Natural killer cell treated with Interleukin-12 subunit alpha and Interleukin-12 subunit beta and Interleukin-15 and Interleukin-18, amount 100 ng/mL, for 72 hours (primary cell): ENCODE measurements at places on chromosomes 12 and 14.

DNA sequence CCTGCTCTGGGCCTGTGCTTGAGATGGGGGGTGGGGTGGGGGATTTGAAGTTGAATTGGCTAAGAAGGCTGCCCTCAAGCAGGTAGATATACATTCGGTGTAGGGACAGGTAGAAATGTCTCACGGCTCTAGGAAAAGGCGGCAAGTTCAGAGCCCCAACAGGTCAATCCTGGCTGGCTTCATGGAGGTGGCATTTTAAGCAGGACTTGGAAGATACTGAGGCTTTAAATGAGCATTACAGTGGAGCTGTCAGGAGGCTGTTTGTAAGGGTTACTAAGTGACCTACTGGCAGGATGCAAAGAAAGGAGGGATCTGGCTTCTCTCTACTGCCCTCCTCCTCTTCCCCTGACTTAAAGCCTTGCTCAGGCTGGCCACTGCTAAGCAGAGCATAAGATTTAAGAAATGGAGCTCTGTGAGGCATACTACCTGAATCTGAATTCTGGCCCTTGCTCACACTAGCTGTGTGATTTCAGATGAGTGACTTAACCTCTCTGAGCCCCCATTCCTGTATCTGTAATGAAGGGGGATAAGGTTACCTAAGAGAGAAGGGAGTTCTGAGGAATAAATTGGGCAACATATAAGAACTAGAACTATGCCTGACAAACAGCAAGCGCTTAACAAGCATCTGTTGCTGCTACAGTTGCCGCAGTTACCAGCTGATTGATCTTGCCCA lies 61.6 kb downstream of the SLC24A4 start:
- DNase-seq, result no peak

GRCh38 chr14:92613008-92613658 lies 99.6 kb downstream of the RIN3 start:
- no peak for DNase-seq

- no peak for DNase-seq
These were observed 33.0 kb downstream of the RASSF9 start for GRCh38 chr12:85803231-85803630.

DNA sequence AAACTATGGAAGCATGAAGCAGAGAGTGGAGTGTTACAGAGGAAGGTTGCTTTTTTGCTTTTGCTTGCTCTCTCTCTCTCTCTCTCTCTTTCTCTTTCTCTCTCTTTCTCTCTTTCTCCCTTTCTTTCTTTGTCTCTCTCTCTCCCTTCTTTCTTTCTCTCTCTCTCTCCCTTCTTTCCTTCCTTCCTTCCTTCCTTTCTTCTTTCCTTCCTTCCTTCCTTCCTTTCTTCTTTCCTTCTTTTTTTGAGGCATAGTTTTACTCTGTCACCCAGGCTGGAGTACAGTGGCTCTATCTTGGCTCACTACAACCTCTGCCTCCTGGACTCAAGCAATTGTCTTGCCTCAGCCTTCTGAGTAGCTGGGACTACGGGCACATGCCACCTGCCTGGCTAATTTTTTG lies 7.6 kb downstream of the ARHGDIB start:
- no peak for DNase-seq

DNA sequence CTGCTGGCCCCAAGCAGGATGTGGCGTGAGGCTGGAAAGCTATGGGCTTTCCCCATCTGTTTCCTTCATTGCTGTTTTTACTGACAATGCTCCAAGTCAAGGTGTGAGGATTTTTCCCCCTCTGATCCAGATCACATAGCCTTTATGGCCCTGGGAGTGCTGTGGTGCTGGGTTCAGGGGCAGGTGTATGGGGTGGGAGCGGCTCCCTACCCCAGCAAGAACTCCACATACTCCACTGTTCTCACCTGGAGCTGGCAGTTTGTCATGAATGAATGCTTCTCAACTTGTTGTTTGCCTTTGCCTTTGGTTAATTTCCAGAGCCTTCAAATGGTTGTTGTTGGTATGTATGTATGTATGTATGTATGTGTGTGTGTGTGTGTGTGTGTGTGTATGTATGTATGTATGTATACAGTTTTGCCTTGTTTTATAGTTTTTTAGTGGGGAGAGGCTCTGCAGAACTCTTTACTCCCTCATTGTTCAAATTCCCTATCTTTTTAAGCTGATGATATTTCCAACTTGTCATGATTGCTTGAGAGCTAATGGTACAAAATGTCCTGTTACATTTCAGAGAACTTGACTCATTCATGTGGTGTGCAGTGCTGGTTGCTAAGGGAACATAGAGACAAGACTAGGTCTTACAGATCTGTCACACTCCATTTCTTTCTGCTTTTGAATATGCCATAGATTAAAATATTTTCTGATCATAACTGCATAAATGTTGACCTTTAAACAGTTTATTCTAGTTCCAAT lies 36.6 kb upstream of the ASPG start:
- no peak for DNase-seq

DNA sequence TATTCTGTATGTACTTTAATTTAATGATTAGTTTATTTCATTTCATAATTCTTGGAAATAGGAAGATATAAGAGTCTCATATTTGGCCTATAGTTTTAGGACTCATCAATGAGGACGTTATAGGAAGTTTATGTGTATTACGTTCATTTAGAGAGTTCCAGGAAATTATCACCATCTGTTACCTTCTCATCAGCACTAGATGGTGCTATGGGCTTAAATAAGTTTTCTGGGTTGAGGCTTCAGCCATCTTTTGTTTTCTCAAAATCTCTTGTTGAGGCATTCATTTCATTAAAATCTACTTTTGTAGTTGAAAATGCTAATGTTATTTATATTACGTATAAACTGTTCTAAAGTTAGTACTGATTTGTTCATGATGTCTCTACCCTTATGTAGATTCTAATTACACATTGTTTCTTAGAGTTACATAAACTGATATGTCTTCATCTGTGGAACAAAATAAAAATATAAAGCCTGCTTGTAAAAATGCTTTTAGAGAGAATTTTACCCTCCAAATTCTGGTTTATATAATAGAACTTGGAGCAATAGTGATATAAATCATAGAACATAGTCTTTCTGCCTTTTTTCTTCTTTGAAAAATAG lies 89.2 kb downstream of the CFAP54 start:
- DNase-seq, result no peak

GRCh38 chr12:1796515-1797010 lies 23.8 kb upstream of the LRTM2 start:
- no peak for DNase-seq

GRCh38 chr12:58880639-58881038 lies 39.7 kb downstream of the LRIG3 start:
- DNase-seq, result no peak

- no peak for DNase-seq
These were observed 364.7 kb downstream of the BCL11B start for GRCh38 chr14:98907271-98907670.

- no peak for DNase-seq
These were observed 110.9 kb upstream of the PLXNC1 start for GRCh38 chr12:94037444-94037843.

DNA sequence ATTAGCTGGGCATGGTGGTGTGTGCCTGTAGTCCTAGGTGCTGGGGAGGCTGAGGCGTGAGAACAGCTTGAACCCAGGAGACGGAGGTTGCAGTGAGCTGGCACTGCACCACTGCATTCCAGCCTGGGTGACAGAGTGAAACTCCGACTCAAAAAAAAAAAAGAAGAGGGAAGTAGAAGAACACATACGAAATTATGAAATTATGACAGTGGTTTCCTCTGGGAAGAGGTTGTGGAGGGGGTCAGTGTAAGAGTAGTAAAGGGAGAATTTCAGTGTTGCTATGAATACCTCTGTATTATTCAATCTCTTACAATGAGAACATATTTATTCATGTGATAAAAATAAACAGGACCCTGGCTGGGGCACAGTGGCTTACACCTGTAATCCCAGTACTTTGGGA lies 24.7 kb upstream of the CSRNP2 start:
- no peak for DNase-seq

GRCh38 chr12:2498964-2499500 lies 295.7 kb upstream of the FKBP4 start:
- no peak for DNase-seq

- DNase-seq, result no peak
These were observed 67.2 kb downstream of the NOS1 start for GRCh38 chr12:117294189-117294603.

DNA sequence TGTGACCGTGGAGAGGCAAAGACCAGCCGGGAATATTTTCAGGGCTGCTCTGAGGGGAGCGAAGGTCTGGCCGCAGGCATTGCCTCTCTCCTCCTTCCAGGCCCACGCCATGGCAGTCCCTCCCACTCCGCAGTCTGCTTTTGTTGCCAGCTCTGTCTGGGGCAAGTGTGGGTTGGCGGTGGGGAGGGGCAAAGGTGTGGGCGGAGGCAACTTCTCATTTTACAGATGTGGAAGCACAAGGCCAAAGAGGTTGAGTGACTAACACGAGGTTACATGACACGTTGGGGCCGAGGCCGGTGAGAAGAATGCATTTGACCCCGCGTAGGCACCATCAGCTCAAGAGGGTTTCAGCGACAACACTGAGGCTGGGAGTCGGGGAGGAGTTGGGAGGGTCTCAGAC lies 6.1 kb upstream of the FAIM2 start:
- DNase-seq, result no peak

DNA sequence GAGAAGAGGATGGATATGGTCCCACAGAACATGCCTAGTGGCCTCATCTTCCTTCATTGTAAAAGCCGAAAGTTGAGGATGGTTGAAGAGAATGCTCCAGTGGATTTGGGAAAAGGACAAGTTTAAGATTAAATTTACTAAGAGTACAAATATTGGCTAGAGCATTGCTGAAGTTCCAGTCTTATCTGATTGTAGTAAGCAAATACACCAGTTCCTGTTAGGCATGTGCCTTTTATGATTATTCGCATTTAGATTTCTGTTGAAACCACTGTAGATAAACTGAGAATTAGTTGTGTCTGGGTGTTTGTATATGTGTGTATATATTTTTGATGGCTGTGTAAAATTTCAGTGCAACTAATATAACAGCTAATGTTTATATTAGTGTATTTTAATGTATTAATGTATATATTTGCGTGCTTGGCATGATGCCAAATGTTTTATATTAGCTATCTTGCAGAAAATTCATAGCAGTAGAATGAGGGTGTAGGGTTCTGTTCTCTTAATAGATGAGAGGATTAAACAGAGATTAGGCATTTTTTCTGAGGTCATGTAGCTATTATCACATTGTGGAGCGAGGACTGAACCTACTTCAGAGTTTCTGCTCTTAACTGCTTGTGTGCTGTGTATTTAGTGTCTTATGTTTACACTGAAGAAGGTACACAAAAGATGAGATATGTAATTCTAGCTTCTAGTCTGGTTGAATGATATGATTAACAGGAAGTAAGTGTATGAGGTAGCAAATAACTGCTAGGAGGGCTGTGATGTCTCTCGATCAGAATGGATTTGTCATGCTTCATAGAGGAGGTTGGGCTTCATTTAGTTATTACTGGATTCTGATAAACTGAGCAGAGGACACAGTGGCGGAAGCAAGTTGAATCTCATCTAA lies 21.1 kb downstream of the FKBP3 start:
- no peak for DNase-seq

DNA sequence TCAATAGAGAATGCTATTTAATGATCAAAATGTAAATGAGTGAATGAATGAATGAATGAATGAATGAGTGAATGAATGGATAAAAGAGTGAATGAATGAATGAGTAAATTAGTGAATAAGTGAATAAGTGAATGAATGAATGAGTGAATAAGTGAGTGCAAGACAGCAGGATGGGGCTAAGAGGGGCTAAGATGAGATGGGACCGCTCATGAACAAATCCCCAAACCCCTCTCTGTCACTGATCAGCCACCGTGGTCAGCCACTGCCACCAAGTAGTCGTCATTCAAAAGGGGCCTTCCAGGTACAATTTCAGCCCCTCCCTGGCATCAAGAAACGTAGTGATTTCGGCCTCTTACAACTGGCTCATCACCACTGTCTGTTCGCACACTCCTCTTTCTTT lies 79.2 kb downstream of the BCL11B start:
- DNase-seq, result no peak

DNA sequence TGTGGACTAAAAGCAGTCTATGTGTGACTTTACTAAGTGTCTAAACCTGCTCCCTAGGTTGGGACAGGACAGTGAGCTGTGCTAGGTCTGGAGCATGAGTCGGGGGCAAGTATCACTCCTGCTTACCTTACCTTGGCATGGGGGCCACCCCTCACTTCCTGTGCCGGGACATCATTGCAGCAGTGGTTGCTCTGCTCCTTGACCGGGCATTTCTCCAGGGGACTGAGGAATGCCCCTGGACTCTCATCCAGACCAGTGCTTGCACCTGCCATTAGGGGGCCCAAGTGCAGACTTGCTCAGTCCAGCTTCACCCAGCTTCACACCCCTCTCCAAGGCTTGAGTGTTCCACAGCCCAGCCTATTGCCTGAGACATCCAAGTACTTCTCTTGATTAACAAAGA lies 84.7 kb upstream of the NELL2 start:
- no peak for DNase-seq

DNA sequence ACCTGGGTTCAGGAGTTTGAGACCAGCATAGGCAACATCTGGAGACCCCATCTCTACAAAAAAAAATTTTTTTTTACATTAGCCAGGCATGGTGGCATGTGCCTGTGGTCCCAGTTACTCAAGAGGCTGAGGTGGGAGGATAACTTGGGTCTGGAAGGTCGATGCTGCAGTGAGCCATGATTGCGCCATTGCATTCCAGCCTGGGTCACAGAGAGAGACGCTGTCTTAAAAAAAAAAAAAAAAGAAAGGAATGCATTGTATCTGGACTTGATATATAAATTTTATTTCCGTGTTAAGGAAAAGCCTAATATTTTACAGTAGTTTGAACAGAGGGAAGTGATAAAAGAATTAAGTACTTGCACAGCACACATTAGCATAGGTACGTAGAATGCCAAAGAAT lies 97.2 kb downstream of the ZC3H14 start:
- no peak for DNase-seq

GRCh38 chr12:13148485-13148847 lies 45.0 kb upstream of the GSG1 start:
- no peak for DNase-seq
